HS-27A (cell line): ENCODE measurements at places on chromosomes 6 and 20.

- no peak for DNase-seq
Measured at GRCh38 chr6:139490482-139490881, 116.0 kb upstream of the CITED2 start.

GRCh38 chr20:10560686-10561085 lies 113.1 kb downstream of the JAG1 start:
- DNase-seq = no peak

GRCh38 chr20:57055345-57055744 lies 211.1 kb downstream of the BMP7 start:
- DNase-seq = no peak

GRCh38 chr6:163745536-163746400 lies 331.2 kb downstream of the QKI start:
- no peak for DNase-seq

- no peak for DNase-seq
Measured at GRCh38 chr6:134435814-134436280, 117.9 kb upstream of the SGK1 start.

DNA sequence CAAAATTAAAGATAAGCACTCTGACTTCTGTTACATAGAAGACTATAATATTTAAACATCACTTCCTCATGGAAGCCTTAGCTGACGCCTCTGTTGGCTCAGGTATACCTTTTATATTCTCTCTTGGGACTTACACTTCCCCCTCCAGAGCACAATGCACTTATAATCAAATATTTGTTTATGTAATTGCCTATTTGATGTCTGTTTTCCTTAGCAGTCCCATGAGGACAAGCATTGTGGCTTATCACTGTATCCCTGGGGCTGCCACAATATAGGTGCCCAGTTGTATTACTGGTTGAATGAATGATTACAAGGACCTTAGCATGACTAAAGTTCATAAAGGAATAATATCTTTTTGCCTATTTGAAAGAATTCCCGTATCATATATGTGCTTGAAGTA lies 186.7 kb upstream of the VGLL2 start:
- DNase-seq = no peak

DNA sequence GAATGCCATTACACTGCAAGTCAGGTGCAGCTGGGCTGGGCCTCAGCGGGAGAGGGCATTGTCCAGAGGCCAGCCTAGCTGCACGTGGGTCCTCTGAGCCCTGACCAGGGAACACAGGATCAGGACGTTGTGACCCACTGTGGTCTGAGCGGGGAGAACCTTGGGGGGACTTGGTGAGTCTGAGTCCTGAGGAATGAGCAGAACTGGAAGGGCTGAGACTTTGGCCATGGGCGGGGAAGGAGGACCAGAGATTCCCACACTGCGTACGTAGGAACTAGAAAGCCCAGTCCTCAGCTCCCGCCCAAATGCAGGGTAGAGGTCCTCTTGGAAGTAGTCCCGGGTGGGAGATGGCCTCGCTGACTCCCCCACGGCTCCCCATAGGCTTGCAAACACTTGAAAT lies 42.5 kb downstream of the GABRR2 start:
- DNase-seq = no peak

GRCh38 chr6:147712841-147713240 lies 204.4 kb downstream of the SAMD5 start:
- DNase-seq = no peak

- DNase-seq = no peak
Measured at GRCh38 chr6:165967810-165968407, 199.7 kb downstream of the TBXT start.
